ENCODE measurements at places on chromosomes 4 and X. TPM values are rescaled to one million over a fixed set of nuclear protein-coding genes. Genes with fewer than 3 reads are reported as not detected.
A peak's percentile ranks its signal among the peaks of the same experiment; 100 is the strongest.

DNA sequence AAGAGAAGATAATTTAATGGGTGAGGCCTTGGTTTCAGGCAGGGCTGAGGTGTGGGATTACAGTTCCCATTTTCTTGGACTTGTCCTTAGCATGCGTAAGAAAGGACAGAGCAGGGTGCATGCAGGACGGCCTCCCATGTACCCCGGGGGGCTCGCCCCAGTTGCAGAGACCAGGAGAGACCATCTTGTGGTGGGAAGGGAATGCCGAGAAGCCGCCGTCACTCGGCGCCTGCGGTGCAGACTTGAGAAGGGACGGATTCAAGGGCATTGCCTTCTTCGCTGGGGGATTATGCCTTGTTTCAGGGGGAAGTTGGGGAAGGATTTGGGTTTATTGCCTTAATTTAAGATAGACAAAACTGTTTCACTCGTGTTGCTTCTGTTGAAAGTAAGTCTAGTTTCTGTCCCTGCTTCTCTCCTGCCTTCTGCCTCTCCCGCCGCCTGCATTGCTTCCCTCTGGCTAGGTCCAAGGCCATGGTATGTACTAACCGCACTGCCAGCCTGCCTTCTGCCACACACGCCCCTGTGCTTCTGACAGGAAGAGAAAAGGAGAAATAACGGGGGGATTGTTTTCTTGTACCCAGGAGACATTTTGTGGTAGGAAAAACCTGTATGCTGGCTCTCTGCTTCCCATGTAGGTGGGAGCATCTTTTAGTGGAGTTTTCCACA is 175.9 kb downstream of the DCLK2 start:
- ATAC-seq: no peak

GRCh38 chr4:173482330-173482931 is 47.6 kb downstream of the HAND2 start:
- peak; percentile 30 for ATAC-seq

DNA sequence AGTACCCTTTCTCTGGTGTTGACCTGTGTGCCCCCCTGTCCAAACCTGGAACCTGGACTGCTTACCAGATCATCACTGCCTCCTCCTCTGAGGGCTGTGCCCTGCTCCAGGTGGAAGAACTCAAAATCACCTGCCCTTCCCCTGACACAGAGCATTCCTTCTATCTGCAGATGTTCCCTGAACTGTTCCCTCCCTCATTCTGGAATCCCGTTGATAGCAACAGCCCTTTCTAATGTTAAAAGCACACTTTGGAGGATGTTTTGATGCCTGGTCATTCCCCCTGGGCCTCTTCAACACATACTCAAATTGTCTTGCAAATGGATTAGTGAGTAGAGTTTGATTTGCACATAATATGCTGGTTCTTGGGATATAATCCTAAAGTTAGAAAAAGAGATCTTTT is 225.8 kb downstream of the FGF13 start:
- ATAC-seq: no peak

DNA sequence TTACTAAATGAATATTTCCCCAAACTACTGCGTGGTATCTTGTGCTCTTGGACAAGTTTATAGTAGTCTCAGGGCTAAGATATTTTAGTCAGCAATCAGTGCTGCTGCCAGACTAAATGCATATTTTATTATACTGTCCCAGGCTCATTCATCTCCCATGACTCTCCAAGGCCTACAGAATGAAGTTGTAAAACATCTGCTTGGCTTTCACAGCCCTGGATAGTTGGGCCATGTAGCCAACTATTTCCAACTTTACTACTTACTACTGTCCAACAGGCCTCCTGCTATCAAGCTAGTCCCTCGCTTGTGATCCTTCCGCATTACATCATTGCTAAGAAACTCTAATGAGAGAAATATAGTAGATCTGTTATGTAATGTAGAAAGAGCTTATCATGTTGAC is 31.4 kb downstream of the MAGEB16 start:
- ATAC-seq: no peak

- no peak for ATAC-seq
Observed at GRCh38 chrX:110042496-110042895, 39.6 kb downstream of the TMEM164 start.

- no peak for ATAC-seq
Observed at GRCh38 chrX:106566362-106566761, 45.4 kb upstream of the RADX start.

The STPG2 gene
- not detected for total RNA-seq

The IL2RG gene
- total RNA-seq: 0.62 TPM

The MAGEA8 gene
- not detected for total RNA-seq

The SRPK3 gene
- total RNA-seq: 3.0 TPM

The GIMD1 gene
- not detected for total RNA-seq

The FGB gene
- total RNA-seq: not detected

The FRMPD4 gene
- 1.3 TPM for total RNA-seq
